Cardiac muscle cell (in vitro differentiated cells and primary cell): ENCODE measurements at places on chromosomes 16 and 17.
A peak's percentile ranks its signal among the peaks of the same experiment; 100 is the strongest.

- no peak for DNase-seq
These were observed 11.9 kb downstream of the C16orf86 start for GRCh38 chr16:67678354-67679023.

DNA sequence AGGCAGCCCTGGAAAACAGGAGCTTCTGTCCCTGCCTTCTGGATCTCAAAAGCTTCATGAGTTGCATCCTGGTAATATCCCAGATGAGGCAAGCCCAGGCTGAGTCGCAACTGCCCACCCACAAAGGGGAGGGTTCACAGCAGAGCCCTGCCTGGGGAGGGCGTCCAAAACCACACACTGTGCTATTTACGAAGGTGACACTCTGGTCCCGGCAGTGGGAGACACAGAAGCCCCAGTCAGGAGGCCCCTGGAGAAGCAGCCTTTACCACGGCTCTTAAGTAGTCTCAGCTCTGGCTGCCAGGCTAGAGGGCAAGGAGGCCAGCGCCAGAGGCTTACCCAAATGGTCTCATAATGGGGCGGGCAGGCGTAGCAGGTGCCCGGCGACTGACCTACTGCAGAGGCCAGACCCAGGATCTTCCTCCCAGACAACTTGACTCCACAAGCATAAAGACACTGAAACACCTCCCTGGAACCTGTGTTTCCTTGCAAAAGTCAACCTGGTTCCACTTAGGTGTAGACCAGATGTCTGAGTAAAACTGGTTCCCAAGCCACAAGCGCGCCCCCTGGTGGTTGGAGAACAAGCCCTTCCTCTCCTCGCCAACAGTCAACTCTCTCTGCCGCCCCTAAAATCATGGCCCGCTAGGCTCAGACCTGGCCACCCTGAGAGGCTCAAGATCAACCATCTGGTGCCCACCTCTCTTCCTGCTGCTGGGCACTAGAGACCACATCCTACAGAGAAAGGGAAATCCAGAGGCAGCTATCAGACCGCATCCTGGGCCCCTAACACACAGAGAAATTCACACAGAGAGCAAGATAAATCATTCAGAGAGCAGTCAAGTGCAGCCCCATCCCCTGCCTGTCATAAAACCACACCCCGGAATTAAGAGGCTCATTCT, 5.2 kb downstream of the AXIN2 start:
- DNase-seq = peak; percentile 92

- DNase-seq = no peak
These were observed 30.8 kb downstream of the BEAN1 start for GRCh38 chr16:66457888-66458287.

- no peak for DNase-seq
These were observed 104.1 kb downstream of the BMERB1 start for GRCh38 chr16:15538507-15538906.

- DNase-seq = peak; percentile 68
These were observed 68.0 kb downstream of the AMFR start for GRCh38 chr16:56357241-56357764.
